Renal cortical epithelial cell (primary cell): ENCODE measurements at places on chromosomes 16 and 17.

DNA sequence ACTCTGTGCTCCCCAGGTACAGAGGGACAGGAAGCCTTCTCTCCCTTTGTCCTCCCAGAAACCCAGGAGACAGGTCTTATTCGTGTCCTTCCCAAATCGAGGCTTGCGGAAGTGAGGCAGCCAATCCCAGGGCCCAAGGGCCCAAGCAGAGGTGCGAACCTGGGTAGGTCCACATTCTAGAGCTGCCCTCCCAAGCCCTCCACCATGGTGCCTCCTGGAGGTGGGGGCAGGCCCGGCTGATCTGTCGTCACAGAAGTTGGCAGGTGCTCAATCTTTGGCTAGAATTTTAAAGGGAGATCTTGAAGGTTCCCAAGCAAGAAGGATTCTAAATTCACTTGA, 21.5 kb downstream of the MRC2 start:
- no peak for DNase-seq

GRCh38 chr17:1867307-1867706, 37.5 kb downstream of the RPA1 start:
- DNase-seq = no peak

DNA sequence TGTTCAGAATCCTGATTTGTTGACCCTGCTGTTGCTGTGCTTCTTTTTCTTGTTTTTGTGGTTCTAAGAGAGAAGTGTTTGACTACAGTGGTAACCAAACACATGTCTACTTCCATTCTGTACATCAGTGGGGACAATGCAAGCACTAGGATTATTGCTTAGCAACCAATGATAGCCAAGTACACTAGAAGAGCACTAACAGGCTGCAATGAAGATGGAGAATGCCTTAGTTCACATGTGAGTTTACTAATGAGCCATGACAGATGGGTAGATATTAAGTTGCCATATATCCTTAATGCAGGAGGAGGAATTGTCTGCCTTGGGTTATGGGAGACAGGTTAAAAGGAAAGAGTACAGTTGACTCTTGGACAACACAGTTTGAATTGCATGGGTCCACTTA, 8.3 kb downstream of the EFCAB5 start:
- no peak for DNase-seq

- no peak for DNase-seq
Measured at GRCh38 chr17:76561332-76561731, 21.5 kb downstream of the PRCD start.

GRCh38 chr17:12995896-12996295, 21.9 kb downstream of the ELAC2 start:
- no peak for DNase-seq
